ENCODE measurements at places on chromosomes 12 and 14.

GRCh38 chr12:104247698-104248097, 32.1 kb downstream of the TXNRD1 start:
- no peak for DNase-seq

DNA sequence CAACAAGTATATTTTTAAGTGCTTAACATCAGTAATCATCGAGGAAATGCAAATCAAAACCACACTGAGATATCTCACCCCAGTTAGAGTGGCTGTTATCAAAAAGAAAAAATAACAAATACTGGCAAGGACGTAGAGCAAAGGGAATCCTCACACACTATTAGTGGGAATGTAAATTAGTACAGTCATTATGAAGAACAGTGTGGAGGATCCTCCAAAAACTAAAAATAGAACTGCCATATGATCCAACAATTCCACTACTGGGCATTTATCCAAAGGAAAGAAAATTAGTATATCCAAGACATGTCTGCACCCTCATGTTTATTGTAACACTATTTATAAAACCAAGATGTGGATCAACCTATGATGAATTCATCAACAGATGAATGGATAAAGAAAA, 149.0 kb upstream of the PWP1 start:
- DNase-seq, result no peak

GRCh38 chr12:107368586-107368985, 275.2 kb upstream of the CRY1 start:
- DNase-seq, result peak; percentile 18

- no peak for DNase-seq
Observed at GRCh38 chr12:11321980-11322379, 11.7 kb upstream of the PRB4 start.
